ENCODE measurements at places on chromosomes 1 and 21.

DNA sequence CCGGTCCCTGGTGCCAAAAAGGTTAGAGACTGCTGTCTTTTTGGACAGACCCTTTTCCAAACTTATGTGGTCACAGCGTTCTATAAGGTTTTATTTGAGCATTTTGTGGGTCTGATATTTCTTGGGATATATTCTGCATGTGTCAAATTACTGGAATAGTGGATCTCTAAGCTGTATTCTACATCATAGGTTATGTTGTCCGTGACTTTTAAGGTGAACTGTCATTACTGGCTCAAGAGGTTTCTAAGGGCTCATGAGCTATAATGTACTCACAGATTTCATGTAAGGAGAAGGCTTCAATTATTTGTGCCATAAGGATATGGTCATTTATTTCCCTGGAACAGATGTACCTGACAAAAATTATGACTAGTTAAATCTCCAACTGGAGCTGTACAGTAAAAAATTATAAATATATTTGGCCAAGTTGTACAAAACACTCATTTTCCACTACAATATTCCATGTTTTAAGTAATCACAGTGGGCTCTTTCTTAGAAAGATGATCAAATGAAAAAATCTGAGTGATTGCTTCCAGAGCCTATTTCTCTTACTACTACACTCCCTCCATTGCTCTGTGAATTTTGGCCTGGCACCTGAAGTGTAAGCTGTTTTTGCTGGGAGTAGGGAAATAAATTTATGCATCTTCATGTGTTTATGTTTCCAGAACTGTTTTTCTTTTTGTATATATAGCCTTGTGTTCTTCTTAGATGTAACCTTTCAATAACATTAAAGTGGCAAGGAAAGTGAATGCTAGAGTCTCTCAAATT lies 538.1 kb upstream of the ZRANB2 start:
- DNase-seq = no peak

DNA sequence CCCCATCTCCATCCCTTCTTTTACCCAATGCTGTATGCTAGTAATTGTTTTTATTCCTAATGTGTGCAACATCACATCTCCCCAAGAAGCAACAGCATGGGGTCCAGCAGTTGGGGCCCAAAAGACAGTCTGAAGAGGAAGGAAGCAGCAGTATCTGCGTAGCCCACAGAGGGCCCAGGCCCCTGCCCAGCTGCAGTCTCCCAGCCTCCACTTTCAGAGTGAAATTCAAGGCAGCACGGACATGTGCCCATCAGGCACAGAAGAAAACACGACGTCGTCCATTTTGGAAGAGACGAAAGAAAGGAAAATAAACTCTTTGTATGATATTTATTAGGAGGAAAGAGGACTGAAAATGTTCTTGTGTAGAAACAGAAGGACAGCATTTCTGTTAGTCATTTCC lies 37.4 kb downstream of the NCF2 start:
- DNase-seq = no peak

- DNase-seq = no peak
Measured at GRCh38 chr1:178613271-178613945, 100.5 kb downstream of the TEX35 start.

DNA sequence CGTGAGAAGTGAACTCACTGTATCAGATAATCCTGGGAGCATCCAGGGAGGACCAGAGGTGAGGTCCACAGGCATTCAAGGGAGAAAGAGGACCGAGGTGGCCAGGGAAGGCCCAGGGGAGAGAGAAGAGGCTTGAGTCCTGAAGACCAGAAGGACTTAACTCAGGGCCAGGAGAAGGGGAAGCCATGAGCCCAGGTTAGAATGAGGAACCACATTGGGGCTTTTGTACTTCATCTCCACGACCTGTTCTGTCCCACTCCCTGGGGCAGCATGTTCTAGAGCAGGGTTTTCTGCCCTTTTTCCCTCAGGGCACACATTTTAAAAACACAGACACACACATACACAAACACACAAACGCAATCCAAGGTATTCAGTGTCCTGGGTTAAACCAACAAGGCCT lies 8.4 kb downstream of the LGR6 start:
- no peak for DNase-seq

GRCh38 chr1:30749691-30750583 lies 7.6 kb downstream of the LAPTM5 start:
- no peak for DNase-seq

GRCh38 chr1:7611421-7612010 lies 159.6 kb upstream of the VAMP3 start:
- DNase-seq = no peak
